ENCODE measurements at places on chromosomes 6 and 20. TPM values are rescaled to one million over a fixed set of nuclear protein-coding genes. Genes with fewer than 3 reads are reported as not detected.

Gene KCNB1
- not detected for total RNA-seq

Gene OR12D3
- not detected for total RNA-seq

Gene UNC5CL
- 0.78 TPM for total RNA-seq

Gene DCDC2
- 0.04 TPM for total RNA-seq

Gene TNF
- 0.40 TPM for total RNA-seq

Gene SCRT2
- 0.75 TPM for total RNA-seq

Gene C4A
- total RNA-seq: 9.3 TPM

Gene TXLNB
- not detected for total RNA-seq

Gene GTF2H4
- 80.5 TPM for total RNA-seq

Gene CFAP61
- total RNA-seq: not detected

Gene TREML2
- total RNA-seq: 1.9 TPM
